GM12892 (cell line): ENCODE measurements at places on chromosomes 7 and 10.

DNA sequence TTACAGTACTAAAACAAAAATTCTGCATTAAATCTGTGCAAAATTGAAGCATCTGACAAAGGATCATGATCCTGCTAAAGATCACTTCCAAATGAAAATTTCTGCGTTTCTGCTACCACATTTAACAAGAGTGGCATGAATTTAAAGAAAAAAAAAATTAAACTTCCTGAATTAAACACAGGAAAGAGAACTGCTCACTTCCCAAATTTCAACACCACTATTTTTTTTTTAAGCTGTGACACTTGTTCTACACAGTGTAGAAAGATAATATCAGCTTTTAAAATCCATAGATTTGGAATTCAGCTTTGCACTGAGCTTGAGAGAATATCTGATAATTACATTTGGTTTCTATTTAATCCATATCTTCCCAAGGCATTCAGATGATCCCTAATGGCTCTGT, 73.6 kb downstream of the EPC1 start:
- DNase-seq, result no peak

GRCh38 chr10:36712695-36713094, 412.7 kb upstream of the ANKRD30A start:
- no peak for DNase-seq

DNA sequence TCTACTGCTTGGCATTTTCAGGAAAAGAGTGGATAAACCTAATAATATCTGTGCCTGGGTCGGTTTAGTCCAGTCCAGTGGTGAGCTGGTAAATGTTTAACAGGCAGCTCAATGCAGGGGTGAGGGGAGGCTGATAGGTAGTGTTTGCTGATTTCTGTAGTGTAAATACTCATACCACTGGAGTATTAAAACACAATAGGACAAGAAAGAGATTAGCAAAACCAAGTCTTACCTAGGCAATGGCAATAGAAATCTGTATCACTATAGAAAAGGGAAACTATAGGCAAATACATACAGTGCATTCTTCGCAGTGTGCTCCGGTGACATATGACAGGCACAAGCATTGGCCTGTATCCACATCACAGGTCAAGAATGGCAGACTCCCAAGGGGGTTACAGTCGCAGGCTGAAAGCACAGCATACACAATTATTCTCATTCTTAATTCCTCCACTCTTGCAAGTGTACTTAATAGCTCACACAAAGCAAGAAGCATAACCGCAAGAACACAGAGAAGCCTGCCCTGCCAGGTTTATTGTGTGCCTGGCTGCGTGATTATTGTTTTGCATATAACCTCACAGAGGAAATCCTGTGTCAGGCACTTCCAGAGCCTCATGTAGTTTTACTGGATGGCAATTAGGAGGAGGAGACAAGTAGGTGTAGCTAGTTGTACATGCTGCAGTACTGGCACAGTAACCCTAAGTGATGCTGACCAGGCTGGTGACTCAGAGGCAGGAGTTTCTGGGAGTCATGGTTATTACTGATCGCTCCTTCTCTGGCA, 35.0 kb downstream of the LAMB4 start:
- no peak for DNase-seq

- no peak for DNase-seq
These were observed 4.7 kb upstream of the PYROXD2 start for GRCh38 chr10:98419469-98420261.

DNA sequence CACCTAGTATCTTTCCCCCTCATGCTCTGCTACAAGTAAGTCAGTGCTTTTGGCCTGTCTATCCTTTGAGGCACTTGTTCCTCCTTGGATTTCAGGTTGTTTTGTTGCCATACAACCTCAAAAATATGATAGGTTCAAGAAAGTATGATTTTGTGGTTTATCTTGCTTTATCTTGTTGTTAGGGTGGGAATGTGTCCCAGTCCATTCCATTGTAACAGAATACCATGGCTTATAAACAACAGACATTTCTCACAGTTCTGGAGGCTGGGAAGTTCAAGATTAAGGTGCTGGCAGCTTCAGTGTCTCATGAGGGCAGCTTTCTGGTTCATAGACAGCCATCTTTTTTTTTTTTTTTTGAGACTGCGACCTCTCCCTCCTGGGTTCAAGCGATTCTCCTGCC, 72.1 kb downstream of the TMEM270 start:
- DNase-seq, result no peak

DNA sequence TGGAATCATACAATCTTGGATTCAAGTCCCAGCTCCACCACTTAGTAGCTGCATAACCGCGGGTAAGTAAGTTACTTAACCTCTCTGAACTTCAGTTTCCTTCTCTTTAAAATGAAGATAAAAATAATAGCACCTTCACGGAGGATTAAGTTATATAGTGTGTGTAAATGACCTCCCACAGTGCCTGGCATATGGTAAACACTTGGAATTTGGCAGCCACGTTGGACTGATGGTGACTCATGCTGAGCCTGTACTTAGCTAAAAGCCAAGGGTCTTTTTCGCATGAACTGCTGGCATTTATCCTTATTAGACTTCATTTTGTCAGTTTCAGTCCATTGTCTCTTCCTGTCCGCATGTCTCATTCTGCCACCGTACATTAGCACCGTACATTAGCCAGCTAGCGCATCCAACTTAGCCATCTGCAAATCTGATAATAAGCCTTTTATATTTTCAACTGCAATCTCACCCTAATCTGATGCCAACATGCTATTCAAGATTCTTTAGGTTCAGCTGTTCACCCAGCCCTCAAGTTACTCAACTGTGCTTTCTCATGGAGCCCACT, 11.2 kb downstream of the SLC13A4 start:
- no peak for DNase-seq

DNA sequence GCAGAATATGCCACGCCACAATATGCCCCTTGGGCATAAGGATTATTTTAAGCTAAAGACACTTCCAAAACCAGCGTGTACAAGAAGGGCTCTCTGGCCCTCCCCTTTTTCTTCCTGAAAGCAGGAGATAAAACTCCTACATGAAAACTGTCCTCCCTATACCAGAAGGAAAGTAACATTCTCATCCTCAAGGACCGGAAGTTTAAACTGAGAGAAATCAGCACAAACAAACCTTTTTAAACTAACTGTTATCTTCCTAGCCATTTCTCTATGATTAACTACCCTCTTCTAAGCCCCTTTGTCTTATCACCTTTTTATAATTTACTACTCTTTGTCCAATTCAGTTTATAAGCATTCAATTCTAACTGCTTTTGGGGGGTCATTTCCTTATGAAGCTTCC, 16.4 kb upstream of the RAPGEF5 start:
- no peak for DNase-seq

DNA sequence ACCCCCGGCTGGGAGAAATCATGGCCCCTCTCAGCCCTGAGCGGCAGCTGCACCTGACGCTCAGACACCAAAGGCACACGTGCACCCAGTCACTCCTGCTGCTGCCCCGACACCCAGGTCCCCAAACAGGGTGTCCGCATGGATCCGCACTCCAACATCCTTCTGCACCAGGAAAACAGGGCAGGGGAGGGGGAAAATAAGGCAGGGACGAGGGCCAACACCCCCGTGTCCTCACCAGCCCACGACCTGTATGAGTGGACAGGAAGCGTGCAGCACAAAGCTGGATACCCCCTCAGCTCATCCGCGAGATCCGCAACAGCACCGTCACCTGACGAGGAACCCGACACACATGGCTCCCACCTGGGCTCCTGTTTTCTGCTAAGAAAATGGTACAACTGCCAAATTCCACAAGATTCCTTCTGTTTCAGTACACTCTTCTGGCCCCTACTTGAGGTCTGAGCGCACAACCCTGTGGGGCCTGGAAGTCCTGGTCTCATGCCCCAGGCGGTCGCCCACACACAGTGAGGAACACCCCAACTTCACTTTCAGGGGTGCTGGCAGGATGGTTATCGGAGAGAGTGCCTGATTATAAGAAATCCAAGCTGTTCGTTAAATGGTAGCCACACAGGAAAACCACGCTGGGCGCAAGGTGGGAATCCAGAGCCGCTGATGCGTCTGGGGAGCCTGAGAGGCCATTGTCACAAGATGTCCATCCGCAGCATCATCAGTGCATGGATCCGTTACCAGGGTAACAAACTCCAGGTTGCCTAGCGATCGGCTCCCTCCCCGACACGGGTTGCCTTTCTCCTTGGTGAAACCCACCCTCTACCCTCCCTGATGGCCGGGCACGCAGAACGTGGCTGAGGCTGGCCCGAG, 63.6 kb downstream of the ZRANB1 start:
- no peak for DNase-seq

GRCh38 chr7:85055906-85056305, 130.9 kb downstream of the SEMA3D start:
- no peak for DNase-seq

GRCh38 chr7:37986908-37987330, 66.5 kb downstream of the EPDR1 start:
- no peak for DNase-seq

GRCh38 chr10:25631471-25631870, 302.6 kb upstream of the MYO3A start:
- no peak for DNase-seq

GRCh38 chr7:30633223-30633622, 38.5 kb downstream of the GARS1 start:
- no peak for DNase-seq

GRCh38 chr7:77242068-77242467, 42.4 kb upstream of the FGL2 start:
- DNase-seq, result no peak

DNA sequence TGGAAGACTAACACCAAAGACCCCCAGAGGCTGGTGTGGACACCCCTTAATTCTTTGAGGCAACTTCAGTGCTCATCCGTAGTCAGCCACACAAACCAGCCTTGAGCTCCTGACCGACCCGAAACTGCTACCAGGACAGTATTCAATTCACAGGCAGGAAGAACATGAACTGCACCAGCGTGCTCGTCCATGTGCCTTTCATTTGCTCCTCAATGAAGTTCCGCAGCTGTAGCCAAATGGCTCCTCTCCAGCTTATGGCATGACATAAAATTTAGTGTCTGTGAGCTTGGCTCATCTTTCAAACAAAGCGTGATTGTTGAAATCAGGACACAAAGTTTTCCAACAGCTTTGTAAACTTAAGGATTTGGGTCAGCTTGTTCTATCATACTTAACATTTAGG, 144.1 kb upstream of the FAM171A1 start:
- DNase-seq, result no peak

DNA sequence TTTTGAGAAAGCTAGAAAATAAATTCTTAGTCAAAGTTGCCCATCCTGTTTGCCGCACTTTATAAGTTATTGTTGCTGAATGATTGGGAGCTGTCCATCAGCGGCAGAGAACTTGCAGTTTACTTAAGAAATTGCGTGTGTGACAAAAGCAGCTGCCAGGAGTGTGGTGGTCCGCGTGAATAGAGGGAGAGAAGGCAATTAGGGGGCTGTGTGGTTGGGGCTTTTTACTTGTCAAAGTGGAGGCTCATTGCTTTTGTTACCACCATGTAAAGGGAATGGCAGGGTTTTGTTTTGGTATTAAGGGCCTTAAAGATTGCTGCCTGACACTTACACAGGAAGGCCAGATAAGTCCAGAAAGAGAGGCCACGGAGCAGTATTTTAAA, 177.8 kb downstream of the TCF7L2 start:
- DNase-seq, result no peak

GRCh38 chr10:104318810-104319741, 19.2 kb downstream of the ITPRIP start:
- no peak for DNase-seq

DNA sequence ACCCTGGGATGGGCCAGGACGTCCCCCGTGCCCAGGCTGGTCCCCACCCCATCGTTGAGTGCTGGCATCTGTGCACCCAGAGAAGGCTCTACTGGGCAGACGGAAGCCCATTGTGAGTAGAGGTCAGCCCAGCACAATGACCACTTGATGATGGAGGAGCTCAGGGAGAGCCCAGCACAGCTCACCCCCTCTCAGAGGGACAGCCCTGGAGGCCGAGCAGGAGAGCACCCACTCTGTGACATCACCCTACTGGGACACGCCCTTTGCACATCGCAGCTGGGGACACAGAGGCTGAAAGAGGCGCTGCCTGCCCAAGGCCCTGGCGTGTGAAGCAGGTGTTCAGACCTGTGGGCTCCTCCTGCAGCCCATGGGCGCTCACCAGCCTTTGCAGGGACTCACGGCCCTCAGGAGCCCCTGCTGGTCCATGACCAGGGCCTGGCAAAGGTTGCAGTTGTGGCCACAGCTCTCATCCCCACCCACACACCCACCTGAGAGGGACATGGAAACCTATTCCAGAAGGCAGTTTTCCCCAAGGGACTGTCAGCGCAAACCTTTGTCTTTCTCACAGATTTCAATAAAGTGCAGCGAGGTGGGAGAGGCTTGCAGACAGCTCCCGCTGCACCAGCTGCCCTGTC, 67.2 kb upstream of the PPP2R2D start:
- DNase-seq, result no peak

- DNase-seq, result no peak
These were observed 3.5 kb downstream of the SHH start for GRCh38 chr7:155808549-155809331.

DNA sequence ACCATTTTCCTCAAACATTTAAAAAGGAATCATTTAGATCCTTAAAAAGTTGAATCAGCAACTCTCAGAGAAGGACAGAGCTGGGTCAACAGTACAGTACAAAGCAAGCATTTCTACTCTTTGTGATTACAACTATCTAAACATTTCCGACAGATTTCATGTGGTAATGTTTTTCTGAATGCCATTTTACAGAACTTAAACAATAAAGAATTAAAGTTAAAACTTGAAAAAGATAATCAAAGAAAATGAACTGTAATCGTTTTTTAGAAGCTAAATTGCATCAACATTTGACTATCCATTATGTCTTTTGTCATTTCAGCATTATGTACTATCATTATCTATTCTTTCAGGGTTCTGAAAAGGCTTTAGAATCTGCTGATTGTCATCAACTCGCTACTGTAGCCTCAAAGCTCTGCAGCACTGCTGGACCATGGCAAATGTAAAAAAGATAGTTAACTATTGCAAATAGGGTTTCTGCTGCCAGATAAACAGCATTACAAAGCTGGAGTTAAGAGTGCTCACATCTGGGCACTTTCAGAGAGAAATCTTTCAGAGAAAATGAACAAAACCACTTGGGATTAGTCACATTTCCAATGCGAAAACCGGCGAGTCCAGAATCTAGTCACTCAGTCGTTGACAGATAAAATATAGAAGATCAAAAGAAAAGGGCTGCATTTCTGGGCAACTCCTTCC, 160.4 kb upstream of the LAMB4 start:
- DNase-seq, result no peak

- DNase-seq, result no peak
These were observed 120.2 kb upstream of the TNS3 start for GRCh38 chr7:47702080-47702479.

- DNase-seq, result no peak
These were observed 6.5 kb upstream of the HERPUD2 start for GRCh38 chr7:35701287-35701900.
